SIG-M5 (cell line): ENCODE measurements at places on chromosomes 2 and 18.

DNA sequence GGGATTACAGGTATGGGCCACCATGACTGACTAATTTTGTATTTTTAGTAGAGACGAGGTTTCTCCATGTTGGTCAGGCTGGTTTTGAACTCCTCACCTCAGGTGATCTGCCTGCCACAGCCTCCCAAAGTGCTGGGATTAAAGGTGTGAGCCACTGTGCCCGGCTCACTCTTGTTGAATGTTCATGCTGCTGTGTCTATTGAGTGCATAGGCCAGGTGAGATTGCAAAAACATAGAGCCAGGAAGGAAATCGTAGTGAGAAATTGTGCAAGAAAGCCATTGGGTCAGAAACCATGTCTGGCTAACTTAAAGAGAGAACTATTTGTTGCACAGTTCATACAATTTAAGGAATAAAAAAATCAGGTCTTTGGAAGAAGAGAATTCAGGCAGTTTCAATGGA is 45.5 kb upstream of the FZD5 start:
- DNase-seq: no peak

- no peak for DNase-seq
Measured at GRCh38 chr2:29446847-29447246, 331.6 kb downstream of the CLIP4 start.

DNA sequence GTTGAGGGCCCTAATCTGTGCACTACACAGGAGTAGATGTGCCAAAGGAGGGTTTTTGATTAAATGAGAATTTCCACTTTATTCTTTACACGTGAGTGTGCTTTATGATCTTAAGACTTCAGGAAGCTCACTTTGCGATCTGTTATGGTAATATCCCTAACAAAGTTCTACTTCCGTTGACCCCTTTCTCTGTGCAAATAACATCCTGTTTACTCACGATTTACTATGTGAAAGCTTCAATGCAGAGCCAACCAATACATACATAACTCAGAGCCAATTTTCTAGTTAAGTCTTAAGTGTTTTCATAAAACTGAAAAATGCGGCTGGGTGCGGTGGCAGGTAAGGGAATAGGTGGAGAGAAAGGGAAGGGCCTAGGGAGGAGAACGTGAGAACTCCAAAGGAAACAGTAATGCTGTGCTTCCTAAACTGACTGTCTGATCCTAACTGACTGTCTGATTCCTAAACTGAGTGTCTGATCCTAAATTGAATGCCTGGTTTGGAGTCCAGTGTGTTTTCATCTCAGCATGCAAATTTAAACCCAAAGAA is 87.6 kb downstream of the PLCL1 start:
- DNase-seq: no peak

- DNase-seq: no peak
Measured at GRCh38 chr2:203748331-203749126, 42.1 kb downstream of the CD28 start.

GRCh38 chr2:8923183-8923582 is 80.3 kb downstream of the MBOAT2 start:
- no peak for DNase-seq

DNA sequence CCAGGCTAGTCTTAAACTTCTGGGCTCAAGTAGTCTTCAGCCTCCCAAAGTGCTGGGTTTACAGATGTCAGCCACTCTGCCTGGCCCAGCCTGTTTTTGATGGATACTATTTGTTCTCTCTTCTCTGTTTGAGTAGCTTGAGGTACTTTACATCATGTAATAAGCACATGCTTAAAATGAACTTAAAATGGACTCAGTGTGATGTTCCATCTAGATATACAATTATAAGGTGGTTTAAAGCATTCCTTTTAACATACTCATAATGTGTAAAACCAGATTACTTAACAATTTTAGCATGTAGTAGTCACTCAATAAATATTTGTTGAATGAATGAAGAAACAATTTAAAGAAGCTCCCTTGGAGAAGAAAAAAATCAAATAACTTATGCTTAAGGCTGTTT is 9.6 kb downstream of the PTPRM start:
- DNase-seq: no peak

DNA sequence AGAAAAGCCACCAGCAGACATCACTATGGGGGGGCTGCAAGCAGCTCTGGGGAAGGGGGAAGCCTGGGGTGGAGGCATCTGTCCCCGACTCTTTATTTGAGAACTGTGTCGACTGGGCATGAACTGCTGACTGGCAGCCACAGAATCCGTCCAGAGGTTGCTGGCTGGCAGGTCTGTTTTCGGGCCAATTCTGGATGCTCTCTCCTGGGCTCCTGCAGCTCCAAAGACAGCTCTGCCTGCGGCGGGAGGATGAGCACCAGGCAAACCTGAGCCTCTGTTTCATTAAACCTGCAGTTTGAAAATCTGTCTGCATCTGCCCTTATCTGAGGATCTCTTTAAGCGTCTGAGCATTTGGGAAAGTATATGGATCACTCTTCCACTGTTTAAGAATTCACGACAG is 34.4 kb upstream of the RPL31 start:
- DNase-seq: no peak

GRCh38 chr2:196205881-196206435 is 34.6 kb upstream of the STK17B start:
- DNase-seq: no peak

GRCh38 chr2:157179324-157180105 is 78.0 kb upstream of the GALNT5 start:
- DNase-seq: no peak

DNA sequence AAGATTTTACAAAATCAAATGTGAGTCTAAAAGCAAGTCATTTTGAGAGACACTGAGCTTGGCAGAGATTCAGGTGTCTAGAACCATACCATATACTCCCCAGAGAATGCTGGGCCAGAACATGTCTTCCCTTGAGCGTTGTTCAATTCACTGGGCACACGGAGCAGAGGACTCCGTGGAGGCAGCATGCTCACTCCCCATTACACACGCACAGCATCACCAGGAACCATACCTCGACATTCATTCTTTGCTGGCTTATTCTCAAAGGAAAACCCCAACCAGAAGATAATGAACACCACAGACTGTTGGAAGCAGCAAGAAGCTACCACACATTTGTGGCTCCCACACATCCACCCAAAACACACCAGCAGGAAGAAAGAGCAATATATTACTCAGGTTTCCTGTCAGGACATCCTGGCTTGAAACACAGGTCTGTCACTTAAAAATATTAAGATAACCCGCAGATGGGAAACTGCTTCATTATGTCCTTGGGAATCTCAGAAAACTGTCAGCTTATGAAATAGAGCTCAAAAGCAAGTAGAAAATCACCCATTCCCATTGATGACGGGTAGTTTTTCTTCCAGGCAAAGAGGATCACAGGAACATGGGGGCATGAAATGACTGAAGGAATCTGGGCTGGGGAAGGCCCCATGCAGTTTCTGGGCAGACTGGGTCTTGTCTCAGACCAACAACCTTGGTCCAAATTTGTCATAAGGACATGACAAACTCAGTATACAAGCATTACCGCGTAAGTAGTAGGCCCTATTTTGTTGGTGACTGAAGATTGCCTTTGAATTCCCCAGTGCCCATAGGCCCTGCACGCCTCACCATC is 46.4 kb downstream of the PCBP1 start:
- DNase-seq: no peak
